ENCODE measurements at places on chromosomes 16 and 17.

GRCh38 chr17:6261466-6261865, 173.5 kb downstream of the AIPL1 start:
- H3K27ac ChIP-seq = no peak overlapping the region
- peaks cover 10% of the 10 kb centered on the region for H3K27me3 ChIP-seq
- no peaks in the 10 kb centered on the region for H3K4me1 ChIP-seq
- no peak for DNase-seq
- no peak overlapping the region for H3K4me3 ChIP-seq

DNA sequence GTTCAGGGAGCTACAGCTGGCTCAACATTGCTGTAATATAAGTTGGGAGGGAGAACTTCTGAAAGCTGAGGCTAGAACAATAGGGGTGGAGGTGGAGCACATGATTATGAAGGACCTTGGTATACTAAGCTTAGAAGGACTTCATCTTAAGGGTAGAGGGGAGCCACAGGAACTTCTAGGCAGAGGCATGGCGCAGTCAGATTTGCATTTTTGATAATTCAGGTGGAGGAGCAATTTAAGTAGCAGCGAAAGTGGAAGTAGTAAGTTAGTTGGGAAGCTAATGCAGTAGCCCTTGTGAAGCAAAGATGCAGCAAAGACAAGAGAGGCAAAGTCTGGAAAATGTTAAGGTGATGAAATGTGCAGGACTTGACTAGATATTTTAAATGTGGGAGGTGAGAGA, 144.1 kb downstream of the SPECC1 start:
- H3K27me3 ChIP-seq = peaks cover 9% of the 10 kb centered on the region
- no peak overlapping the region for H3K27ac ChIP-seq
- H3K36me3 ChIP-seq = no peaks in the 10 kb centered on the region

- no peak for DNase-seq
- H3K4me1 ChIP-seq = no peaks in the 10 kb centered on the region
- H3K36me3 ChIP-seq = no peaks in the 10 kb centered on the region
Observed at GRCh38 chr16:80896776-80897175, 92.4 kb upstream of the CDYL2 start.

GRCh38 chr17:77555741-77556291, 402.7 kb upstream of the TNRC6C start:
- DNase-seq = no peak
- H3K27me3 ChIP-seq = peaks cover 26% of the 10 kb centered on the region
- H3K4me3 ChIP-seq = no peak overlapping the region

DNA sequence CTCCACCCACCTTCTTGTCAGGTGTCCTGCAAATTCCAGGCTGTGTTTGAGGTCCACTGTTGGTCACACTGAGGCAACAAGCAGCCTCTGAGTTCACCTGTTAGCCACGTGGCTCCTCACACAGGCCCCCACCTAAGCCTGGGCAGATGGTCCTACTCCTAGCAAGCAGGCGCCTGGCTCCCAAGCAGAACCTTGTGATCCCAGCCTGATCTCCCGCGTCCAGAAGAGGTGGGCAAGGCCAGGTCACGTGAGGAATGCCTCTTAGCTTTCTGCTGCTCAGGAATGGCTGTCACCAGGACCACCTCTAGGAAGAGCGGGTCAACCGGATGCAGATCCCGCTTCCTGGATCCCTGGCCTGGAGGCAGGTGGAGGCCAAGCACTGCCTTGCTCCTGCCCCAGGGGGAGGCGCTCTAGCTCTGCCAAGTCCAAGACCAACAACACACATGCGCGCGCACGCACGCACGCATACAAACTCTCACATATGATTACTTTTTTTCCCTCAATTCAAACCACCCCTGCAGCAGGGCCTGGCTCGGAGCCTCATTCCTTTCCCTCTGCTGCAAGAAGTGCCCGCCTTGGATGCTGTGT, 9.5 kb downstream of the CYB561 start:
- no peak overlapping the region for H3K4me3 ChIP-seq
- H3K27me3 ChIP-seq = peaks cover 2% of the 10 kb centered on the region
- H3K36me3 ChIP-seq = no peaks in the 10 kb centered on the region
- H3K27ac ChIP-seq = no peak overlapping the region
- H3K4me1 ChIP-seq = peaks cover 26% of the 10 kb centered on the region
- no peak for DNase-seq

DNA sequence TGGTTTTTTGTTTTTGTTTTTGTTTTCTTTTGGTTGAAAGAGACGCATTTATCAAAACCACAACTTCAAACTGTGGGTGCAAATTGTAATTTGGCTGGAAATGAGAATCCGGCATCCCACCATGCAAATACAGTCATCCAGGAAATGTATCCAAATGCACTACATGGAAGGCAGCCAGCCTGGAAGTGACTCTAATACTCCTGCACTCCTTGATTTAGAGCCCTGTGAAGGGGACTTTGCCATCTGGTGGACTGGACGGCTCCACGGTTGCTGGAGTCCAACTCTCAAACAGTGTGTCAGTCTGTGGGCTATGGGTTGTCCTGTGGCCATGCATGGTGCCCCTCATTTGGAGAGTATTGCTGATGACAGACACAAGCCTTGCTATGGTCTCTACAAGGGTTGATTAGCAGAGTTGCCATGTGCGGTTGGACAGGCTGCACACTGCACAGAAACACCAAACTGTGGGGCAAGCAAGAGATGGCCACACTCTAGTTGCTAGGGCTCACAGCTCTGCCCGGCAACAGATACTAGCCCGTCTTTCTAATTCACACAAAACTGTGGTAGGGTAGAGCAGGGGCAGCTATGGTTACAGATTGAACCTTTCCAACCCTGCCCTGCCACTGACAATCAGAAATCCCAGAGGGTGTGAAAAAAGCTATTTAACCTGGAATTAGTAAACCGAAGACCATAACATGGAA, 62.4 kb downstream of the VAT1L start:
- H3K36me3 ChIP-seq = no peaks in the 10 kb centered on the region
- no peak overlapping the region for H3K4me3 ChIP-seq
- peaks cover 2% of the 10 kb centered on the region for H3K4me1 ChIP-seq

Measured in activated T-helper 2 cell treated with anti-CD3 and anti-CD28 coated beads, Interferon-gamma antibody, Interleukin-2, Interleukin-4, amounts not matched to agents 10 μg/mL and 5 μg/mL and 100 μg/mL, durations not matched to agents 14 hours and 24 hours and 36 hours (primary cell).